BE2C (cell line): ENCODE measurements at places on chromosomes 5 and 9.

GRCh38 chr5:15587916-15588315 is 87.9 kb downstream of the FBXL7 start:
- no peak for DNase-seq

DNA sequence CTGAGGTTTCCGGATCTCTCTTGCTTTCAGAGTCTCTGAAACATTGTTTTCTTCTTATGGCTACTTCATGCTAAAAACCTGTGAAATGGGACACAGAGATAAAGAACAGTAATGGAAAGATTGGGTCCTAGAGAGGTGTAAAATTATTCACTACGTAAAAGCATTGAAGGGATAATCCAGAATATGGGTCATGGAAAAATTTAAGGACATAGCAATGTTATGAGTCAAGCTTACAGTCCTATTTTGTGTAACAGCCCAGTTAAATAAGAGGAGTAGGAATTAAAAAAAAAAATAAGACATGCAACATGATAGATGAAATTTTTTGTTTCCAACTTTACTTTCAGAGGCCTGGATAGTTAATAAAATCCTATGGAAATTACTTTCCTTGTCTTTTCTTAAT is 61.9 kb upstream of the ELL2 start:
- DNase-seq: no peak

- peak; percentile 88 for DNase-seq
Observed at GRCh38 chr9:77997611-77998284, 33.9 kb downstream of the GNAQ start.

DNA sequence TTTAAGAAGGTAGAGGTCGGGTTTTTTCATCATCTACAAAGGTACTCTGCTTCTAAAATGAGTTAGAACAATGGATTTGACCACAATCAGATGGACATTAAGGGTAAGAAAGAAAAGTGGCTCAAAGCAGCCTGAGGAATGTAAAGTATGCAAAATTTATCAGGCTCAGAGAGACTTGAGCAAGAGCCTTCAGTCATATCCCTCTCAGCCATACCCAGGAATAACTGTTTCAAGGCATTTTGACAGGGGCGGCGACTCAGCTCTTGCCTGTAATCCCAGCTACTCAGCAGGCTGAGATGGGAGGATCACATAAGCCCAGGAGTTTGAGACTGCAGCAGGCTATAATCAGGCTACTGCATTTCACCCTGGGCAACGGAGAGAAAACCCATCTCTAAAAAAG is 38.8 kb upstream of the ANXA2R start:
- no peak for DNase-seq

- DNase-seq: no peak
Observed at GRCh38 chr5:153983885-153984284, 54.8 kb downstream of the FAM114A2 start.
